H4 (cell line): ENCODE measurements at places on chromosomes 1 and 21. TPM values are rescaled to one million over a fixed set of nuclear protein-coding genes. Genes with fewer than 3 reads are reported as not detected.

Gene MTF2
- 10.3 and 12.4 TPM in 2 replicates for total RNA-seq

Gene HRNR
- not detected in 2 replicates for total RNA-seq

Gene OR2L8
- total RNA-seq = not detected in 2 replicates

Gene LRRC7
- total RNA-seq = 0.10 TPM in 1 of 2 replicates, not detected in the other

Gene GRHL3
- total RNA-seq = not detected in 2 replicates

- no peak for DNase-seq
Observed at GRCh38 chr1:9758559-9759121, 65.1 kb downstream of the CLSTN1 start.

- DNase-seq = no peak
Observed at GRCh38 chr1:146029117-146029516, 7.6 kb upstream of the HJV start.

GRCh38 chr1:91872000-91872399 lies 14.0 kb downstream of the TGFBR3 start:
- no peak for DNase-seq

DNA sequence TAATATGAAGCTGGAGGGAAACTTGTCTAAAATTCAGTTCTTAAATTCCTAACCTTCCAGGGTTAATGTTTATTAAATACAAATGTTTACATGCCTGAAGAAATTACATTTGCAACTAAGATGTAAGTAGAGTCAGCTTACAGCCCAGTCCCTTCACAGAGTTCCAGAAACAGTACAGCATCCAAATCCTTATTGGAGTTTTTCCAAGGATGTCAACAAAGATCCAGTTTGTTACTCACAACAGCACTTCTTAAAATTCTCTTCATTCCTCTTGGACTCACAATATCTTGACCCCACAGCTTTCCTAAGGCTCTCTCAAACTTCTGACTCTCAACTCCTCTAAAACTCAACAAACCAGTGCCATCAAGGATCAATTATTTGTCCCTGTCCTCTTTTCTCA lies 50.1 kb upstream of the RWDD3 start:
- no peak for DNase-seq
